CD4-positive, alpha-beta T cell treated with Interleukin-6 at 100 ng/mL for 8 hours (primary cell): ENCODE measurements at places on chromosomes 6 and 20.

DNA sequence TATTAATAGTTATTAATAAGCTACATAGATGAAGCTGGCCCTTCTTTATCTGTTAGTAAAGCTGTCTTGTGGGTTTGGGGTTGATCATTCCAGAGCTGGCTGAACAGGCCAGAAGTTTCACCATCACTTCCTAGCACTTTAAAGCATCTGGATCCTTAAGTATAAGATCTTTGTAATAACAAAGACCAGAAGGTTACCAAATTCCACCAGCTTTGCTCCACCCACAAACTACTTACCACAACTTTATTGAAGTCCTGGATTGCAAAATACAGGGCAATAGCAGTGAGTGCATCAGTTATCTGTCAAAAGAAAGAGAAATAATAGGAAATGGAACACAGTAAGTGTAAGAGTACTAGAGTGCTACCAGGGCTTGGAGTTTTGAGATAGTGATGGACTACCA, 33.0 kb downstream of the PIGU start:
- no peak for DNase-seq

- DNase-seq: no peak
Measured at GRCh38 chr6:37620519-37620918, 77.2 kb downstream of the MDGA1 start.

- DNase-seq: no peak
Measured at GRCh38 chr6:130604841-130605399, 222.3 kb upstream of the SMLR1 start.

DNA sequence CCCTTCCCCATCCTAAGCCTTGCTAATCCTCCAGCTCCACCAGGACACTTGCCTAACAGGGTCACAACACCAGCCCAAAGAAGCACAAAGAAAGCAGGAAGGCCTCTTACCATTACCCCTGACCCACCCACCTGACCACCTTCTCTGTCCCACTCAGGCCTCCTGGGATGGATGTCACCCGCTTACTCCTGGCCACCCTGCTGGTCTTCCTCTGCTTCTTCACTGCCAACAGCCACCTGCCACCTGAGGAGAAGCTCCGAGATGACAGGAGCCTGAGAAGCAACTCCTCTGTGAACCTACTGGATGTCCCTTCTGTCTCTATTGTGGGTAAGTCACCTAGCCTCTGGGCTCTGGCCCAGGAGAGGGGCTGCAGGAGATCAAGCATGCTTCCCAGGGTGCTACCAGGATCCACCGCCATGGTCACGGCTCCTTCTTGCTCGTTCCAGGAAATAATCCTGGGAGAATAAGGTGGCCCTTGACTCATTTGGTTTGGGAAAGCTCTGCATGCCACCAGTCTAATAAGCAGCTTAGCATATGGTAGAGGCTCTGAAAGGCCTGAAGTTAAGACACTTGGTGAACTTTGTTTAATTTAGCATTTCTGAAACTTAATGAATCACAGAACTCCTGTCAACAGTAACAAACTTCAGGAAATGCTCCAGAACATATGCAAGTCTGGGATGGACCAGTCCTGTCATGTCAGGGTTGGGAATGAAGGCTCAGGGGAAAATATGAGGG, 19.2 kb downstream of the ASIP start:
- DNase-seq: no peak

DNA sequence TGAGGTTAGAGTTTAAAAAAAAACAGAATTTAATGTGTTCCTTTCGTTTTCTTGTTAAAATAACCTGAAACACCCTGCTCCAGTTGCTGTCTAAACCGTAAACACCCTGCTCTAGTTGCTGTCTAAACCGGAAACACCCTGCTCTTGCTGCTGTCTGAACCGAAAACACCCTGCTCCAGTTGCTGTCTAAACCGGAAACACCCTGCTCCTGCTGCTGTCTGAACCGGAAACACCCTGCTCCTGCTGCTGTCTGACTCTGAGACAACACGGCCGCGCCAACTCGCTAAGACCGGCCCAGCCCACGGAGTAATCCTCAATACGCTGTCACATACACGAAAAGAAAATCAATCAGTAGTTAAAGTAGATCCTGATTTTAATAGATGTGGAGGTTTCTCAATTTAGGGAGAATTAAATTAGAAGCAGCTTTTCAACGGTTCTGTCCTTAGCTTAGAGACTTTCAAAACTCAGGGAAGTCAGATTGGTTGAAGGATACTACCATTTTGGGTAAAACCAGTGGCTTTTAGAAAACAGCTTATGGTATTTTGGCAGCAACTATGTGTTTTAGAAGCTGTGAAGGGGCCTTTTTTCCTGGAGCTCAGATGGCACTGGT, 98.3 kb downstream of the RAMACL start:
- DNase-seq: peak; percentile 95

DNA sequence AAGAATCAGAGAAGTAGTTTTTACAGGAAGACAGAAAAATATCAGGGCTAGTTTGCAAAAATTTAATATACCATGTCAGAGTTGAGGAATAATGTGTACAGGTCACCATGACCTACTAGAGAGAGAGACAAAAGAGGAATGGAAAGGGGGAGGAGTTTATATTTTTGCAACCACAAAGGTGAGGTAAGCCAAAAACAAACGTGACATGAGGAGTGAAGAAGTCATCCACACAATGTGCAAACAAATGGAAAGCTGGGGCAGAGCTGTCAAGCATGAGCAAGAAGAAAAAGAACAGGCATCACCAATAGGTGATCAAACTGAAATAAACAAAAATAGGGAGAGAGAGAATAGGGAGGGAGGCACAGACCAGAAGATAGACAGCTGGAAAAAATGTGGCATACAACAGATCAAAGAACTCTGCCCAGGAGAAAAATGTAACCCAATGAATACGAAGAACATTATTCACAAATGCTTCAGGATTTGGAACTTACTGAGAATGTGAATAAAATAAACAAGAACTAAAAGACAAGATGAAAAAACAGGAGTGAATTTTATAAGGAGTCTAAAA, 15.5 kb downstream of the RARS2 start:
- DNase-seq: no peak

DNA sequence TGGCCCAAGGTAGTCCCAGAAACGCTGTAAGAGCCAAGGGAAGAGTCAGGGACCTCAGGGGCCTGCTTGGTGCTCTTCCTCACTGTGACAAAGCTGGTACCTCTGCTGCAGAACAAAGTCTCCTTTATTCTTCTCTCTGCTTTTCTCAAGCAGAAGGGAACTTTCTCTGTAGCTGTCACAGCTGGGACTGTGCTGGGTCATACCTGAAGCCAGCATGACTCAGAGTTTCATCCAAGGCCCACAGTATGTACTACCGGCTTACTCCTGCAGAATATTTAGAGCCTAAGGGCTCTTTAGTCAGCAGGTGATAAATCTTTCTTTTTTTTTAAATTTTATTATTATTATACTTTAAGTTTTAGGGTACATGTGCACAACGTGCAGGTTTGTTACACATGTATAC, 183.2 kb downstream of the TINAG start:
- no peak for DNase-seq

DNA sequence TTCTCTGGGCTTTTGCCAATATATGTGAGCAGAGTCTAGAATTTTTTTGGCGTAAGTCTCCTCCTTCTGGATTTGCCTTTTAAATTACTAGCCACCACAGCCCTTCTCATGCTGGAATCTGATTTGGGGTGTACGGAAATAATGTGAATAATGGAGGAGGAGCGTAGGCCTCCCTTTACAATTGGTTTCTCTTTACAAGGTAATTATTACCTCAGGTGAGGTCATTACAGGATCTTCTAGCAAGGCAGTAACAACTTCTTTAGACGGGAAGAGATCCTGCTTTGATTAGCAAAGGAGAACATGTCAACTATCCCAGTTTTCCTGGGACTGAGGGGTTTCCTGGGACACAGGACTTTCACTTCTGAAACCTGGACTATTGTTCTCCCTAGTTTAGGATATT, 8.9 kb downstream of the RWDD2A start:
- no peak for DNase-seq

DNA sequence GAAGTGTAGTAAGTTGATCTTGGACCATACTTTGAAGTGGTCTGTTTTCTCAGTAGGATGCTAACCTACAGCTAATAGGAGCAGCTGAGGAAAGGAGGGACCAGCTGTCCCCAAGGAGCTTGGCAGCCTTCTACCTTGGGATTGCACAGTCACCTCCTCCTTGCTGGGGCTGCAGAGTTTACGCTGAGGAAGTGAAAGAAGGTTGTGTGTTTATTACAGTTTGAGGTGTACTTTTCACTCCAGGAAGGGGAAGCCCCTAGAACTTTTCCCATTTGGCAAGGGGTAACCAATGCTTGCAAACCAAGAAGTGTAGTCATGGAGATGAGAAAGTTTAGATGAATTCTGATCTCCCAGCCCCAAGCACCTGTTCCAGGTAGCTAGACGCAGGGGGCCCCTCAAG, 58.8 kb downstream of the BMP6 start:
- no peak for DNase-seq

- no peak for DNase-seq
Measured at GRCh38 chr6:9783567-9783966, 631.3 kb downstream of the TFAP2A start.

DNA sequence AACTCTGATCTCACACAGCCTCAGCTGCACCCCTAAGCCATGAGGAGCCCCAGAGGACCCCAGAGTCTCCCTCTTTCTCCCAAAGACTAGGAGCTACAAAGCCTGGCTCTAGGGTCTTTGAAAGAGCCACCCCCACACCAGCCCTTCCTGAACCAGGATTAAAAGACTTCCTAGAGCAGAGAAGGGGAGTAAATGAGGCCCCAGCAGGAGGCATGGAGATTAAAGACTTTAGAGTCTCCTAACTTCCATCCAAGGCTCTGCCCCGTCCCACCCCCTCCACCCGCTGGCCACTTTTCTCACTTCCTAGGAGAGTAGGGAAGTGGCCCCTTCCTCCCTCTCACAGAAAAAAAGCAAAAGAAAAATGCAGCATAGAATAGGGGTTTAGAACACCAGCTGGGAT, 1.7 kb downstream of the PREX1 start:
- DNase-seq: no peak

DNA sequence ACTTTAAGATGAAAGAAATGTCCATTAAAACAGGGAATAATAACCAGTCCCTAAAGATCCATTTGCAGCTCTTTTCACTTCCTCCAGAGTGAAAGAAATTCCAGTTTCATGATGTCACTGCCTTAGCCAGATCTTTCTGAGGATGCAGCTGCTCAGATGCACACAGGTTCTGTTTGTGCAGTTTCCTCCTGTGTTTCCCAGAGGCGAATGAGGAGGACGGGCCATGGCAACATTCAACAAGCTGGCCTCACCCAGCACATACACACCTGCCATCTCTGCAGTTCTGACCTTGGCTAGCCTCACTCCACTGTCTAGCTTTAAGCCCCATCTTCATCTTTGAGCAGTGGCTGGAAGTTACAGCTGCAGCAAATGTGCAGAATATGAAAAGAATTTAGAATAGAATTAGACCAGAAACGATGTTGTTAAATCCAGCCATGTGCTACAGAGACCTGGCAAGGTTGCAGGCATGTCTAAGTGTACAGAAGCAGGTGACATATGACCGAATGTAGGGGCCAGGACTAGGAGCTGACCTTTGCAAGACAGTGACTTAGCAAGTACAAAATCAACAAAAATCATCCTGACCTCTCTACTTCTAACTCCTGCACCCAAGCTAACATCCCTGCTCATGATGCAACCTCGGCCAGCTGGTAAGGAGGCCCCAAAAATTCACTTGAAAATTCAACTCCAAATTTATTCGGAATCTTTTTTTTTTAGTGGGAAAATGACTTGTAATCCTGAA, 35.0 kb downstream of the FAM50B start:
- no peak for DNase-seq

- no peak for DNase-seq
Measured at GRCh38 chr6:165568326-165568725, 94.7 kb downstream of the PDE10A start.

DNA sequence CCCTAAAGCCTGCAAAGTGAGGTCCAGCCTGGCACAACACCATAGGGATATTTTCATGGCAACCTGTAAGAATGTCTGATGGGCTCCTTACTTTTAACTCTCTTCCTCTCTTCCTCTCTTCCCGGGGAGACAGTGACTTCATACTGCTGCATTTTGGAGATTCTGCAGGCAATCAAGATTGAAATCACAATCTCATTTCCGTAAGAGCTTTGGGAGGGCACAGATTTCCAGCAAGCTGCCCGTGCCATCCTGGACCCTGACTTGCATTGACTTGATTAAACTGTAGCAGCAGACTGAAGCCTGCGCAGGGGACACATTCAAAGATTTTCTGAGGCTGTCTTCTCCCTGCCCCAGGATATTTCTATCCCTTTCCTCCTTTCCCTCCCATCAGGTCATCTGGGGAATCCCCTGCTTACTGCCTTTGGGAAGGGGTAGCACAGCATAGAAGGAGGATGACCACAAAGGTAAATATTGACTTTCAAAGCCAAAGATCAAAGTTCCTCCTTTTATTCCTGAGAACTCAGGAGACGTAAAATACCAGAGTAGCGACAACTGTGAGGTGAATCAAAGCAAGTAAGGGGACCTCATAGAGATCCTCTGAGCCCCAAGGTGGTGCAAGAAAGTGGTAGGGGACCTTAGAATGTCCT, 504.0 kb upstream of the ARID1B start:
- no peak for DNase-seq

DNA sequence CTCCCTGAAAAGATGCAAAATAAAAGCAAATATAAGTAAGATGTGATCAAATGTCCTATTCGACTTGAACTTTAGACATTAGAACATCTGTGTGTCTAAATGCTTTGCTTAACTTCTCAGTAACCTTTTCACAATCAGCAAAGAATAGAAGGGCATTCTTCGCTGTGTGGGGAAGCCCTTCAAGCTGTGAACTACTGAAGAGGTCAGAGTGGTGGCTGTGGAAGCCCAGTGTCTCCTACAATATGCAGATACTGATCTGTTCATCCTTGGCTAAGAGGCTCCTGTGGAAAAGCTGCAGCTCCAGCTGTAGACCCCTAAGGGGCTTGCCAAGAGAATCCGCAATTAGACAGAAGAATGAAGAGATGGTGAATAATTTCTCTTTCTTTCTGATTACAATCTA, 400.3 kb upstream of the SASH1 start:
- DNase-seq: no peak

- no peak for DNase-seq
Measured at GRCh38 chr6:39214120-39214813, 15.0 kb downstream of the KCNK5 start.

GRCh38 chr6:37480951-37481534, 18.6 kb downstream of the CCDC167 start:
- DNase-seq: no peak

GRCh38 chr6:89281779-89282246, 33.3 kb downstream of the GABRR2 start:
- DNase-seq: no peak

- no peak for DNase-seq
Measured at GRCh38 chr6:6717953-6718352, 129.4 kb downstream of the LY86 start.

- DNase-seq: no peak
Measured at GRCh38 chr6:18514180-18514579, 127.0 kb downstream of the RNF144B start.
